ENCODE measurements at places on chromosomes 1 and 21. TPM values are rescaled to one million over a fixed set of nuclear protein-coding genes. Genes with fewer than 3 reads are reported as not detected.

GRCh38 chr21:26881504-26882228 is 36.5 kb upstream of the ADAMTS1 start:
- no peak overlapping the region for H3K4me3 ChIP-seq
- H3K27ac ChIP-seq: no peak overlapping the region

DNA sequence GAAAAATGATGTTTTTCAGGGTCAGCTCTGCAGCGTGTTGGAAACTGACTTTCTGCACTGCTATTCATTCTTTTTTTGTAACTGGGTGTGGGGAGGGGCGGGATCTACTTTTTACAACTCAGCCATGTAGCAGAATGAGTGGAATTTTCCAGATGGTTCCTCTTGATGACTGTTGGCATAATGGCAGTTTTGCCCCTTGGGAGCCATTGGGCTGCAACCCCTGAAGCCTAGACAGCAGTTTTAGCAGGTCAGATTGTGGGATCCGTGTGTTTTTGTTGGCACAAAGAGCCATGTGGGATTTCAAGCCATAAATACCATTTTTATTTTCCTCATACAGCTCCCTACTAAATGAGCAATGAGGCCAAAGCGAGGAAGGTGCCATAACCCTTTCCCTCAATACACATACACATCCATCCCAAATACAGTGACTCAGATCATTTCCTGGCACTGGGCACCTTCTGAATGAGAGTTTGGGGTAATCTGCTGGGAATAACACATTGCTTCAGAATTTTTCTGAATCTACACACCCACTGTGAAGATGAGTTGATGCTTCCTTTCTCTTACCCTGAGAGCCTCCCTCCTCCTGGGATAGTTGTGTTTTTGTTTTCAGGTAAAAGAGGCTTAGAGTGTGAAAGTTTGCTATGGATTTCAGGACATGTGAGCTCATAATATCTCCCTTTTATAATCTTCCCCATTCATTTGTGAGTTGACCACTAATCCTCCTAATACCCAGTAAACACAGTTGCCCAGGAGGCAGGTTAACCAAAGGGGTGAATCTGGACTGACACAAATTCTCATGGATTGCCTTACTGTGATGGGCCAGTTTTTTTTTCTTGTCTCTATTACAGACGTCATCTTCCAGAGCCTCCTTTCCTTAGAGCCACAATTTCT is 13.1 kb downstream of the S100A10 start:
- H3K27ac ChIP-seq: no peak overlapping the region
- H3K27me3 ChIP-seq: no peaks in the 10 kb centered on the region
- no peak overlapping the region for H3K4me3 ChIP-seq

GRCh38 chr1:177937931-177938330 is 31.9 kb downstream of the SEC16B start:
- no peak overlapping the region for H3K27ac ChIP-seq
- no peaks in the 10 kb centered on the region for H3K4me1 ChIP-seq
- H3K27me3 ChIP-seq: no peaks in the 10 kb centered on the region
- H3K4me3 ChIP-seq: no peak overlapping the region
- peaks cover 12% of the 10 kb centered on the region for H3K36me3 ChIP-seq
- DNase-seq: no peak

- H3K4me3 ChIP-seq: no peak overlapping the region
- H3K4me1 ChIP-seq: no peaks in the 10 kb centered on the region
- DNase-seq: no peak
- H3K36me3 ChIP-seq: no peaks in the 10 kb centered on the region
- no peak overlapping the region for H3K27ac ChIP-seq
These were observed 4.1 kb downstream of the RBP7 start for GRCh38 chr1:10001016-10001665.

DNA sequence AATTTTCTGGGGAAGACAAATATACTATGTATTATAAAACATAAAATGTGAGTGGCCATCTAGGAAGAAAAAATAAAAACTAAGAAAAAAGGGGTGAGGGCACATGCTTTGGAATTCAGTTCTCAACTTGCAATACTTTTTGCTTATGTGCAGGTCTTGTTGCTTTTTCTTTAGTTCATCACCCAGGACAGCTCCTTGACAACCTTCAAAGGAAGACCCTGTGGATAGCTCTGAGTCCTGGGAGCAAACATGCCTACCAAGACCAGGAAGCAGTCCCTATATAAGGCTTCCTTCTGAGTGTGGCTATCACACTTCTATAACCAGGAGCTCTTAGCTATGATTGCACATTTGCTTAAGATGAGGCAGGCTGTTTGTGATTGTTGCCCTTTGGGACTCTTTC is 78.0 kb downstream of the WDR64 start:
- H3K27ac ChIP-seq: no peak overlapping the region
- H3K4me3 ChIP-seq: no peak overlapping the region
- no peaks in the 10 kb centered on the region for H3K36me3 ChIP-seq
- DNase-seq: no peak
- H3K27me3 ChIP-seq: no peaks in the 10 kb centered on the region
- H3K4me1 ChIP-seq: no peaks in the 10 kb centered on the region

DNA sequence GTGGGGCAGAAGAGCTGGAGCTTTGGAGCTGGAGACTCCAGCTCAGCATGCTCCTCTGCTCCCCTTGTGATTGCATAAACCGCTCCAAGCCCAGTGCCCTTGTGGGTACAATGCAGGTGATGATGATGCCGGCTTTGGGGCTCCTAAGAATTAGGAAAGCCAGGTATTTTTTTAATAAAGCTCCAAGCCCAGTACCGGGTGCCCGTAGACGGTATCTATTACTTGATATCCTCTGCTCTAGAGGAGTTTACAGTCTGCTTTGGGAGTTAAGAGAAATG is 27.2 kb downstream of the TENT5C start:
- no peak overlapping the region for H3K4me3 ChIP-seq
- H3K4me1 ChIP-seq: no peaks in the 10 kb centered on the region
- H3K36me3 ChIP-seq: no peaks in the 10 kb centered on the region
- H3K27ac ChIP-seq: no peak overlapping the region
- no peak for DNase-seq

GRCh38 chr21:16134134-16134533 is 404.4 kb downstream of the USP25 start:
- H3K4me1 ChIP-seq: no peaks in the 10 kb centered on the region
- H3K27ac ChIP-seq: no peak overlapping the region
- DNase-seq: no peak
- H3K27me3 ChIP-seq: no peaks in the 10 kb centered on the region
- no peaks in the 10 kb centered on the region for H3K36me3 ChIP-seq

ADORA1 gene
- 4.9 TPM for total RNA-seq

DNA sequence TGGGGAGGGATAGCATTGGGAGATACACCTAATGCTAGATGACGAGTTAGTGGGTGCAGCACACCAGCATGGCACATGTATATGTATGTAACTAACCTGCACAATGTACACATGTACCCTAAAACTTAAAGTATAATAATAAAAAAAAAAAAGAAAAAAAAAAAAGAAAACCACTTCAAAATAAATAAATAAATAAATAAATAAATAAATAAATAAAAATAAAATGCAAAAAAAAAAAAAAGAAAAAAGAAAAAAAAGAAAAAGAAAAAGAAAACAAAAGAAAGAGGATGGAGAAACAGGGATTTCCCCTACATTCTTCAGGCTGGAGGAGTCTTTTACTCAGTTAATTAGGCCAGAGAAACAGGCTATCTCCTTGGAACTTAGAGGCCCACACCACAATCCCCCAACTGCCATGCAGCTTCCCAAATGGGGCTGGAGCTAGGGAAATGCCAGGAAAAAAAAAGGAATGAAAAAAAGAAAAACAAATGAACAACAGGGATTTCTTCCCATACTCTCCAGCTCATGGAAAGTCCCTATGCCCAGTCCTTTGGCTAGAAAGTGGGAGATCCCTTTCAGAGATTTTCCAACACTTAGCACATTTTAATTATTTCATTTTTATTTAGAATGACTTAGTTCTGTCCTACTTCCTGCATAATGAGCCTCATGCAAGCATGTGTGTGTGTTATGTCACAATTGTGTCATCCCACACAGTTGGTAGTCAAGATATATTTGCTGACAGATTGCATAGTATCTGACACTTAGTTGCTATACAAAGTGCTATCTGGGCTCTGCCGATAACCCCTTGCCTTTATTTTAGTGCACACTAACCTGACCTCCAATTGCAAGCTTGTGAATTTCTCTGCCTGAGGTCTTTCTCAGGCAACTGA is 486.4 kb downstream of the PLPP3 start:
- no peak overlapping the region for H3K4me3 ChIP-seq
- no peaks in the 10 kb centered on the region for H3K4me1 ChIP-seq
- DNase-seq: no peak

GRCh38 chr1:1470626-1471388 is 758 bp upstream of the ATAD3B start:
- H3K4me1 ChIP-seq: no peaks in the 10 kb centered on the region
- H3K27me3 ChIP-seq: no peaks in the 10 kb centered on the region
- peak overlapping the region; percentile 58 for H3K4me3 ChIP-seq
- H3K27ac ChIP-seq: peak overlapping the region; percentile 84
- no peak for DNase-seq
- no peaks in the 10 kb centered on the region for H3K36me3 ChIP-seq

DNA sequence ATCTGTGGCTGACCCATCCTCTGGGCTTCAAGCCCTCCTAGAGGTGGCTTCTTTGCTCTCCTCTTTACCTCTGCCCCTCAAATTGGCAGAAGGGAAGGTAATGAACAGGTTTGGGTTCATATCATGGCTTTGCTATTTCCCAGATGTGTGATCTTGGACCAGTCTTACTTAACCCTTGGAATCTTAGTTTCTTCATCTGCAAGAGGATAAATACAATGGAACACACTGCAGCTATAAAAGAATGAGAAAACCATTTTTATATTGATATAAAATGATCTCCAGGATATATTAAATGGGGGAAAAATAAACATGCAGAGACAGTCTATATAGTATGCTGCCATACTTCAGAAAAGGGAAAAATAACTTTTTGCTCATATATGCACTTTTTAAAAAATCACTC is 5.6 kb downstream of the GLMP start:
- DNase-seq: no peak
- H3K4me1 ChIP-seq: peaks cover 11% of the 10 kb centered on the region
- H3K4me3 ChIP-seq: no peak overlapping the region
- H3K27me3 ChIP-seq: no peaks in the 10 kb centered on the region

DNA sequence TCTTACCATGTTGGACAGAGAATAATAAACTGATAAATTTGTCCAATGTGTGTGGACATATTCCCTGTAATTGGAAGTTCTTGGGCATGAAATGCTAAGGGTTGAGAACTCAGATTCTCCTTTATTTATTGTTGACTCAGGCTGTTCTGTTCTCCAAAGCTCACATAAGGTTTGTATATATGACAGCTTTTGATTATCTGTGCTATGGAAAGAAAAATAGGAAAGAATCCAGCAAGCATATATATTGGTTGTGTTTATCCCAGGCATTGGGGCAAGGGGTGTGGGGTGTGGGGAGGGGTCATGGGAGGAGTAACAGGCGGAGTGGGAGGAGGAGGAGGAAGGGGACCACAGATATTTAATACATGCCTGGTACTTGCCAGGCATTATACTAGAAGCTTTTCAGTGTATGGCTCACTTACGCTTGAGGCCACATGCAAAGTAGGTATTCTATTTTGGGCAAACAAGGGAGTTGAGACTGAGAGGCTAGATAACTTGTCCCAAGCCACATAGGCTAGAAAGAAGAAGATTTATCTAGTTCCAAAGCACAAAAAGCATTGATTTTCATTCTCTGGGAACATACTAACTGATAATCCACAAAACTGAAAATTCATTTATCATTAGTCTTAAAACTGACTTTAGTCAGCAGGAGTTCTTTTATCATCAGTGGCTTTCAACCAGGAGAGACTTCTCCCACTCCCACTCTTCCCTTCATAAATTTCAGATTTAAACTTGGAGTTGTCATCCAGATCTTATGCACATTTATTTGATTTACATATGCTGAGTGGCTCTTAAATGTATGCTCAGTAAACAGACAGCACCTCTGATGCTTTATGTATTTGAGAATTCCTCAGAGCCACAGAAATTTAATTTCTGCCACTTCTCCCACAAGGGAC is 27.2 kb downstream of the NGF start:
- H3K27me3 ChIP-seq: no peaks in the 10 kb centered on the region
- H3K27ac ChIP-seq: no peak overlapping the region

DNA sequence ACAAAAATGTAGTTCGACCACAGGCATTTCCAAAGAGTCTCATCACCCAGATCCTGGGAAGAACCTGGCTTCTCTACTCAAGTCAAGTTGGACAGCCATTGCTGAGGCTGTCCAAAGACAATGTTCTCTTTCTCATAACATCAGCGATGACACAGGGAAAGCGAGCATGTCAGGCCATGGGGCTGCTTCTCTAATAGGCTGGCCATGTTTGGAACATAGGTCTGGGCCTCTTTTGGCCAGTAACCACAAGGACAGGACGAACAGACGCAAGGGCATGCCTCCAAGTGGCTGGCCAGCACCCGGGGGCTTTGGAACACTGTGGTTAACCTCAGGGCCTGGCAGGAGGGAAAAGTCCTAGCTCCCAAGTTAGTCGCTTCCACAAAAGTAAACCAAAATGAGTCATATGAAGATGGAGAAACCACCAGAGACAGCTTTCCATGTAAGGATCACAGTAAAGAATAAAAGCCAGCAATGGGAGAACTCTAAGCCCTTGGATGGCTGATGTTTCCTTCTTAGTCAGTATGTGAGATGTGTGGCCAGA is 80.6 kb upstream of the SLC44A3 start:
- no peaks in the 10 kb centered on the region for H3K27me3 ChIP-seq
- no peak for DNase-seq
- no peak overlapping the region for H3K4me3 ChIP-seq
- no peaks in the 10 kb centered on the region for H3K36me3 ChIP-seq
- no peak overlapping the region for H3K27ac ChIP-seq
